ENCODE measurements at places on chromosomes 5 and 9. TPM values are rescaled to one million over a fixed set of nuclear protein-coding genes. Genes with fewer than 3 reads are reported as not detected.

C9orf43 gene
- 0.65 TPM for total RNA-seq

SREK1 gene
- 35.3 TPM for total RNA-seq

NME5 gene
- not detected for total RNA-seq

SPINK13 gene
- not detected for total RNA-seq

AMBP gene
- 7.7 TPM for total RNA-seq

HTR4 gene
- total RNA-seq = not detected

SLC45A2 gene
- 0.05 TPM for total RNA-seq

GHR gene
- not detected for total RNA-seq

Measured in A549 treated with CORT108297 at 1 μM for 4 hours (cell line).